ENCODE measurements at places on chromosomes 1 and 21.
A peak's percentile ranks its signal among the peaks of the same experiment; 100 is the strongest.

- DNase-seq: no peak
These were observed 88.7 kb upstream of the SIM2 start for GRCh38 chr21:36610201-36610600.

- no peak for DNase-seq
These were observed 25.8 kb downstream of the IL6R start for GRCh38 chr1:154430903-154431302.

GRCh38 chr1:160646180-160646579 is 664 bp downstream of the SLAMF1 start:
- no peak for DNase-seq

DNA sequence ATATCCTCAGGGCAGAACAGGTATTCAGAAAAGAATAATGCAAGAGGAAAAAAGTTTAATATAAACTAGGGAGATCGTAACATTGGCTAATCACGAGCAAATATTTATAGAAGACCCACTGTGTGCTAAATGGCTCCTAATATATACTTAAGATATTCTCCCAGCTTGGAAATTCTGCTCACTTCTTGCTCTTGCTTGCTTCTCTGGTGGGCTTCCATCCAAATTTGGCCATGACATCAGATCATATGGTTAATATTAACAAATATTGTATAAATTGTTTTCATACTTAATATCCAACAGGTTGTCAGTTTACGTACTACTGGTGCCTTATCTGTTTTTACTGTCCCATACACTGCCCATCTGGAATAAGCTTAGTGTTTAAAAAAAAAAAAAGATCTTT is 1.1 kb downstream of the COX20 start:
- DNase-seq: no peak

DNA sequence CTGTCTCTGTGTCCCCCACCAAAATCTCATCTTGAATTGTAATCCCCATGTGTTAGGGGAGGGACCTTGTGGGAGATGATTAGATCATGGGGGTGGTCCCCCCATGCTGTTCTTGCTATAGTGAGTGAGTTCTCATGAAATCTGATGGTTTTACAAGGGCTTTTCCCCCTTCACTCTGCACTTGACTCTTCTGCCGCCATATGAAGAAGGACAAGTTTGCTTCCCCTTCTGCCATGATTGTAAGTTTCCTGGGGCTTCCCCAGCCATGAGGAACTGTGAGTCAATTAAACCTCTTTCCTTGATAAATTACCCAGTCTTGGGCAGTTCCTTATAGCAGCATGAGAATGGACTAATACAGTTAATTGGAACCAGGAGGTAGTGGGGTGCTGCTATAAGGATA is 137.1 kb upstream of the RAB4A start:
- DNase-seq: no peak

- no peak for DNase-seq
These were observed 17.4 kb downstream of the TNFRSF1B start for GRCh38 chr1:12184008-12184681.

DNA sequence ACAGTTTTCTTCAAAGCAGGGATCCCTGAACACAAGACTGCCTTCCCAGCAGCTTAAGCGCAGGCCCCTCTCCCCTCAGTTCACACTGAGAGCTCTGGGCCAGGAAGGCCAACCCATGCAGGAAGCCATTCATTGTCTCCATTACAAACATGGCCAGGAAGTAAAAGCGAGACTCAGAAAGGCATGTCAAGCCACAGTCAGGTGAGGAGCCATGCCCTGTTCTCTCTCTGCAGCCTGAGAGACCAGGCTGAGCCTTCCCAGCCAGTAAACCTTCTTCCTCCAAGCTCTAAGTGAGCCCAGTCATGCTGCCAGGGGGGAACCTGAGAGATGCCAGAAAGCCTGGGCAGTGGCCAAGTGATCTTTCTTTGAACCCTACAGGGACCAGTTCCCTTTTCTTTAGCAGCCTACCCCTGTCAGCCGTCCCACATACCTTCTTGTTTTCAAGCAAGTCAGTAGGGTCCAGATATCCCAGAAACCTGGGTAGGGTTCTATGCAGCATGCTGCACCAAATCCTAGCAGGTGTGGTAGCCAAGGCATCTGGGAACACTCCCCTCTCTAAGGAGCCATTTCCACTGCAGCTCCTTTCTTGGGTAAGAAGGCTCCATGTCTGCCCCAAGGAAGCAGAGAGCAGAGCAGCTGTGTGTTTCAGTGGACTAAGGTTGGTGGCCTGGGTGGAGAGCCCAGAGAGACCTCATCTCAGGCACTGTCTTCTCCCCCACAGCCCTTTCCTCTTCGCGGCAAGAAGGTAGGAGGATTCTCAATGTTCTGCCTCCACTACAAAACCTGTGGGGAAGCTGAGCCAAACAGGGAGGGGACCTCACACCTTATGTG is 977 bp downstream of the TRAF3IP3 start:
- no peak for DNase-seq

DNA sequence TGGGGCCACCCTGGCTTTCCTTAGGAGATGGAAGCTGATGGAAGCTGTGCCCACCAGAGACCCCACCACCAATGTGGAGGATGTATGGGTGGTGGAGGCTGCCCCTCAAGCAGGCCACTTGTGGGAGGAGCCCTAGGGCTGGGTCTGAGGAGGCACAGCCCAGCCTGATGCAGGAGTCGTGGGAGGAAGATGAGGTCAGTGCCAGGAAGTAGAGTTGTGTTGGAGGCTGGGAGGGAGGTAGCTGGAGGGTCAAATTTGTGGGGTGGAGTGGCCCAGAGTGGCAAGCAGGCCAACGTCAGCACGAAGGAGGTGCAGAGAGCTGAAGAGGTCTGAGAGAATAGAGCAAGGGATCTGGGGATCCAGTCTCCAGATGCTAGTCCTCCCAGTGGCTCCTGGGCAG is 119.0 kb upstream of the USP24 start:
- no peak for DNase-seq

- no peak for DNase-seq
These were observed 96.3 kb downstream of the BCAR3 start for GRCh38 chr1:93585059-93585966.

- DNase-seq: no peak
These were observed 6.0 kb downstream of the CZIB start for GRCh38 chr1:53214376-53214940.

DNA sequence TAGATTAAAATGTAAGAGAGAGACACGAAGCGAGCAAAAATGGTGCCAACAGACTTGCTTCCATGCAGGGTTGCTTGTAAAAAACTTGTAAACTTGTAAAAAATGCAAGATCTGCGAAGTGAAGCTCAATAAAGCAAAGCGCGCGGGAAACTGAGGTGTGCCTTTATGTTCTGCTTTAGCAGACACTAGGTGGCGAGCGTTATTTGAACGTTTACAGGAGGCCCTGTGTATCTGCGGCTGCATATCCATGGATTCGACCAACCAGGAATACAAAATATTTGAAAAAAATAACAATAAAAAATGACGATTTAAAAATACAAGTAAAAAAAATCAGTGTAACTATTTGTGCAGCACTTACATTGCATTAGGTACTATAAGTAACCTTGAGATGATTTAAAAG is 1.5 kb downstream of the UBE2G2 start:
- DNase-seq: no peak

- DNase-seq: no peak
These were observed 125.2 kb upstream of the DSCAM start for GRCh38 chr21:40972151-40972550.

- DNase-seq: no peak
These were observed 14.9 kb downstream of the ODF2L start for GRCh38 chr1:86381223-86381622.

DNA sequence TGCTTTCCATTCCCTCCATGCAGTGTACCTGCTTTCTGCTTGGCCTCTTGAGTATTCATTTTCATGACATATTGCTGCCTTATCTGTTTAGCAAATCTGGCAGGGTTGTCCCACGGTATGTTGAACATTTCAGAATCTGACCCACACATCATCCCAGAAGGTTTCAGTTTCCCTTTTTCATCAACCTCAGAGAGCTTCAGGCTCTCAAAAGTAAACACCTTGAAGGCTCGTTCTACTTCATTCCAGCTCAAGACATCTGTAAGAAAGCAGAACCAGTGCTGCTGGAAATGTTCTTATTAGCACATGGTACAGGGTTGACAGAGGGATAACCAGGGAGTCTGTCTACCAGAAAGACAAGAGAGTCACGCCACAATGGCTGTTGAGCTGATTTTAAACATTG is 103.6 kb downstream of the SPAG17 start:
- no peak for DNase-seq

GRCh38 chr1:206986402-206986801 is 16.1 kb upstream of the FCAMR start:
- no peak for DNase-seq

- DNase-seq: no peak
These were observed 29.1 kb downstream of the VTCN1 start for GRCh38 chr1:117181630-117182041.

DNA sequence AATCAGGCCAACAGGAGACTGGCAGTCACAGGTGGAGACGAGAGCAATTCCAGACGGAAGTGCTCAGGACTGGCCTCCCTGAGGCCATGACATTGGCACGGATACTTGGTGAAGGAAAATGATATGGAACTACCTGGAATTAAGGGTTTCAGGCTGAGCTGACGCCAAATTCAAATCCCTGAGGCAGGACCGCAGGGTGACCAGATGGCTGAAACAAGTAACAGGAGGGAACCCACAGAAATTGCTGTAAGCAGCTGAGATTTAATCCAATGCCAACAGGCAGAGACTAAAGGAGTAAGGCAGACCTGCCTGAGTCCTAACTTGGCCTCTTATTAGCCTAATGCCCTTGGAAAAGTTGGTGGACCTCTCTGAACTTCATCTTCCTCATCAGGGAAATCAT is 76.2 kb downstream of the ERG start:
- no peak for DNase-seq

GRCh38 chr1:869499-870244 is 54.1 kb upstream of the SAMD11 start:
- DNase-seq: peak; percentile 66
